ENCODE measurements at places on chromosomes 5 and 9.

DNA sequence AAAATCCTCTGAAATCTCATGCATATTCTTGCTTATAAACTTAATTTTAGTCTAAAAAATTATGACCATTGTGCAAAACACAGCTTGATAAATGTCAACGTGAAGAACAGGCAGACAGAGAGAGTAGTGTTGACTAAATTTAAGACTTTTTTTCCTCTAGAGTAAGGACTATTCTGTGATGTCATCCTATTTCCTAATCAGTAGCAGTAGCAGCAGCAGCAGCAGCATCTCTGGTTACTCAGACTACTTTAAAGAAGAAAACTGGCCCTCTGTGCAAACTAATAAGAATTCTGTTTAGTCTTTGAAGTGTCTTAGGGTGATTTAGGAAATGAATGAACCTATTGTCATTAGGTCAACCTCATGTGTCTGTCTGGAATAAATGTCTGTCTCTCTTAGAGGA lies 403.0 kb downstream of the HINT1 start:
- DNase-seq, result no peak

DNA sequence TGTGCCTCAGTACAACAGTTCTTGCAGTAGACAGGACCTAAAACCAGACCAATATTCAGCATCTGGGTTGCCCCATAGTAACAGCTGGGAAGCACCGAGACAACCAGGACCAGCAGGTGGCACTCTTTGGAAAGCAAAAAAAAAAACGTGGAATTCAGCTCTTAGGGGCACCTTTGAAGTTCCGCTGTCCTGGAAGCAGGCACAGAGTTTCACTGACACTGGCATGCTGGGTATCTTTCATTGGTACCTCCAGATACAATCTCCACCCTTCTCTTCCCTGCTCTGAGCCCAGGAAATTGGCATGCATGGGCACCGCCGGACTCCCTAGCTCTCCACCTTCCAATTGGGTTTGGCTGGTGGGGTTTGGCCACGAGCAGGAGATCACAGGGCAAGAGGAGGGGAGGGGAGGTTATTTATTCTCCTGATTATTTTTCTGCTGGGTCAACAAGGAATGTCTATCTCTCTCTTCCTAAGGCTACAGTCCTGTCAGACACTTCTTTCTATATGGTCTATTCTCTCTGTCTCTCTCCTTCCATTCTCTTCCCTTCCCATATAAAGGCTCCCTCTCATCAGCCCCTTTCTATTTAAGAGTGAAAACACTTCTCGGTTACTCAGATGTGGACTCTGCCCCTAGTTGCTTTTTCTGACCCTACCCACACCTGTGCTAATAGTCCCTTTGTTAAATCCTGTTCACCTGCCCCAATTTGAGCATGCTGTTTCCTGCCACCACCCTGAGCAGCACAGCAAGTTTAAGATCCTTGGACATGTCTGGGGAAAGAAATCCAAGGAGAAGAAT lies 1.9 kb upstream of the IDNK start:
- no peak for DNase-seq

GRCh38 chr9:111069183-111069582 lies 30.9 kb upstream of the LPAR1 start:
- DNase-seq, result no peak

DNA sequence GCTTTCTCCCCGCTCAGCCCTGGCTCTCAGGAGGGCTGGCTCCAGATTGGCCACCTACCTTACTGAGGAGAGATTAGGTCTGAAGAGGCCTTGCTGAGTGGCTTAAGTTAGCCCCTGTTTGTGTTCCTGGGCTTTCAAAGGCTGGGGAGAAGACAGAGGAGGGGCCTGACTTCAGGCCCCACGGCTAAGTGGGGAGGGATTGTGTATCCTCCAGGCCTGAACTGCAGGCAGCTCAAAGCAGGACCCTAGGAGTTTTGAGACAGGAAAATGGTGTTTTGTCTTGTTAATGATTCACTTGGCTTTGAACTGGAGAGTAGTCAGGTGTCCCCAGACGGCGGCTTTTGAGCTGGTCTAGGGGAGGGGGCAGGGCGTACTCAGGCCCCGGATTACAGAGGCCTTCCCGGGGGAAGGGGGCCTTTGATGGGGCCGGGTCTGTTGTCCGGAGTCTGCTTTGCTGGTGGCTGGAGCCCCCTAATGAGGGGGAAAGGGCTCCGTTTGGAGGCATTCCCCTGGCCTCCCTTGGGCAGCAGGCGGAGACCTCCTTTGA lies 162.0 kb upstream of the SMIM23 start:
- DNase-seq, result no peak

GRCh38 chr5:123278284-123278683 lies 144.9 kb downstream of the CEP120 start:
- no peak for DNase-seq

DNA sequence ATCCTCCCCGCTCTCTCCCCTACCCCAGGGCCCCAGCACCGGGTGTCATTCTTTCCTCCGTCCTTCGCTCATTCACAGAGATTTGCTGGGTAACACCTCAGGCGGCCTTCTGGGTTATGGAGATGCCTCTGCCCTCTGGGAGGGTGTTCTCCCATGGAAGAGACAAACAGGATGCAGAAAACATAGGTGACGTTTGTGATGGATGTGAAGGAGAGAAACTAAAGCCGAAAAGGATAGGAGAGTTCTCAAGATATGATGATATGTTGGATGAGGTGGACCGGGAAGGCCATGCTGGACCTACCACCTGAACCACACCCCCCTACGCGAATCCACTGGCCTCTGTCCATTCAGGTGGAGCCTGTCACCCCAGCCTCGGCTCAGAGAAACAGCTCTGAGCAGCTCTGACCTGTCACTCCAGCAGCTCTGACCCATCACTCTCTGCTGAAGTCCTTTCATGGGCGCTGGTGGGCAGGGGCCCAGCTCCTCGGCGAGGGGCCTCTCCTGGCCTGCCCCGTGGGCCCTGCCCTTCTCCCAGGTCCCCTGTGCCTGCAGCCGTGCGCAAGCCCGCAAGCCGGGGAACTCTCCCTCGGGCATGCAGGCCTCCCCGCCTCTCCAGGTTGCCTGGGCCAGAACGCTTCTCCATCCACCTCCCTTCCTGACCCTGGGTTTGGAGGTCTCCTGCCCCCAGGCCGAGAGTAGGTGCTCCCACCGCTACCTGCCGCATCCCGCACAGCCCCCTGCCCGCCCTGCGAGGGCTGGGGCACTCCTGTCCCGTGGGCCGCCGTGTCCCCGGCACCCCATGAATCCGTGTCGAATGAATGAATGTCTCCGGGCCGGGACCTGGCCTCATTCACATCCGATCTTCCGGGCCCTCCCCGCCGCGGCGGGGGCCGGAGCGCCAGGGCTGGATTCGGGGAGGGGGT lies 717 bp upstream of the NCS1 start:
- no peak for DNase-seq

GRCh38 chr5:157390551-157391297 lies 69.3 kb upstream of the NIPAL4 start:
- DNase-seq, result no peak

DNA sequence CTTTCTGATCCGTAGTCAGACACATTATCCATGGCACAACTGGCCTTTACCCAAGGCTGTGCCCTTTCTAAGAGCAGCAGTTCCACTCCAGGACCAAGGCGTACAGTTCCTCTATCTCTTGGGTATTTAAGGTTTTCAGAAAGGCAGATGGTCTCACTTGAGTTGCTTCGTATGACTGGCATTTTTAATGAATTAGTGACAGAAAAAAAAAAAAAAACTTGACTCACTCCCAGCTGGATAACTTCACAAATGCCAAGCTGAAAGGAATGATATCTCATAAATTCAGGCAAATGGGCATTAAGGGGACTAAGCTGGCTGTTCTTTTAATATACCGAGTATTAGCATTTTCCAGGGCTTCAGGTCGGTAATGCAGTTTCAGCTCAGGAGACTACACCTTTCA lies 60.7 kb downstream of the SLC24A2 start:
- DNase-seq, result no peak

- no peak for DNase-seq
Measured at GRCh38 chr9:128621730-128622455, 34.8 kb downstream of the DYNC2I2 start.

DNA sequence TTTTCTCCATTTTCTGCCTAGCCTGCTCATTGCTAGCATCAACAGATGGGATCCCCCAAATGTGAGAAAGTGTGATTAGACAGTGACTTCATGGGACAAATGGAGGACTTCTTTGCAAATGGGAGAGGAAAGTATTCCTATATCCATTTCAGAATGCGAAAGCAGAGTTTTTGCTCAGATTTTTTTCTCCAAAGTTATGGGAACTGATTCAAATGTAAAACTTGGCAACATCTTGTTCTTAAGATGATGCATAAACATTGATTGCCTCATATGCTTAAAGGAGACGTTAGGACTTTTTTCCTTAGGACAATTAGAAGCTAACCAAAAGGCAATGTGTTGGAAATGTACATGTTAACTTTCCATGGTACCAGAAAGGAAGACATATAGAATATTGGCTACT lies 704.3 kb upstream of the ZNF608 start:
- no peak for DNase-seq

GRCh38 chr5:44714871-44715561 lies 93.7 kb upstream of the MRPS30 start:
- no peak for DNase-seq

- no peak for DNase-seq
Measured at GRCh38 chr9:3330792-3331420, 194.9 kb downstream of the RFX3 start.

DNA sequence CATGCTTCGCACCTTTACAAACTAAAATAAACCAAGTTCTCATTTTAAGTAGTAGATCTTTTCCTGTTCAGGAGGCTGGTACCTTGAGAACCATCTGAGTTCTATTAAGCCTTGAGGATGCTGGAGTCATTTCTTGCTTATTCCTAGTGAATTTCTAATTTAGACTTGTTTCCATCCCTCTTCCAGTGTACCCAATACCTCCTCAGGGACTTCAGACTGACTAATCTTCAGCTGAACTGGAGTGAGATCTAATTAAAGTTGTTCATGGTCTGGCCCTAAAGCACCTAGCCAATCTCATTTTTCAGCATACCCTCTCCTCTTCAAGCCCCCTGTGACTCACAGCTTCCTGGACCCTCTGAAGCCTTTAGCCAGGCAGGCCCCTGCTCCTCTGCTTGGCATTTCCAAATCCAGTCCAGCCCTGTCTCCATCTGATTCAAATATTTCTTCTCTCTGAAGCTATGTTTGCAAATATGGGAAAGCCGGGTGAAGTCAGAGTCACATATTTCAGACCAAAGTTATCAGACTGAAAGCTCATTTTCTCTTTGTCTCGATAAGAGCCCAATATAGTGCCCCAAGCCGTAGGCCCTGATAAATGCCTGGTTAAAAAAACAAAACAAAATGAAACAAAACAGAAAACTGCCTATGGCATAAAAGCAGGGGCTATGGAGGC lies 19.4 kb upstream of the TNFSF15 start:
- no peak for DNase-seq

GRCh38 chr5:140007311-140007710 lies 35.8 kb downstream of the NRG2 start:
- no peak for DNase-seq

DNA sequence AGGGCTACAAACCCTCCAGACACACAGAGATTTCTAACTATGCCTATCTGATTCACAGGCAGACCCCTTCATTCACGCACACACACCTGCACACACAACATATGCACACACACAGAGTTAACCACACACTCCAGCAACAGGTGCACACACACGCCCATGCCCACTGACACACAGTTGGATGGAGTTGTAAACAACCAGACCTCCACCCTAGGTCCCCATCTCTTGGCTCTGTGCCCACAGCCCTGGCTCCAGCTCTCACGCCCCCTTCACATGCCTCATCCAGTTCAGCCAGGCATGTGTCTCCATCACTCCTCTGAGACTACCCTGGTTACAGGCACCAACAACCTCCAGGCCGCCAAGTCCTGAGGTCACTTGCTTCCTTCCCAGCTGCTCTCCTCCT lies 61.1 kb downstream of the PSD2 start:
- DNase-seq, result no peak

DNA sequence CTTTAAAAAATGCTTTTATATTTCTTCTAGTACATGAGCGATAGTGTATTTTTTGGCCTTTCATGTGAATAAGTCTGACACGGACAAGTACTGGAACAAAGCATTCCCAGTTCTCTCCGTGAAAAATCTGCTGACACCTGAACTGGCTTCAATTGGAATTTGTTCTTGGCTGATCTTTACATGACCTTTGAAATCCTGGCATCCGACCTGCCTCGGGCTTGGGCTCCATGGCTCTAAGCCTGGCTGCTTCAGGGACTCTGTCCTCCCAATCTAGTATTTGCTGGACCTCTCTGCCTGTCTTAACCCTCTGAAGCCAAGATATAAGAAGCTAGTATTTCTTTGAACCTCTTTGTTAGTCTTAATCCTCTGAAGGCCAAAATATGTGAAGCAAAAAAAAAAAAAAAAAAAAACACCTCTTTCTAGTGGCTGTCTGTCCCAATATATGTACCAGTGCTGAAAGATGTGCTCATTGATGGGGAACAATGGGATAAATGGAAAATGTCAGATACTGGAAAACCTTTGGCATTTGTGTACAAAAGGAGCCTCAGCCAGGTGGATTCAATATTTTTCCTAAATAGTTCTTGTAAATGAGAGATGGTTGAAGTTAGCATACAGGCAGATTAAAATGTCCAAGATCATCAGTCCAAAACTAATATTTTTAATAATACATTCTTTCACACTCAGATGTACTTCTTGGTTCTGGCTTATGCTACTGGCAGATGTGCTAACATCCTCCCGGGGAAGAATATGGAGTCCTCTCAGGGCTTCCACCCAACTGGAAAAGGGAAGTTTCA lies 470.6 kb downstream of the TUSC1 start:
- DNase-seq, result no peak

GRCh38 chr5:82918311-82919031 lies 158.7 kb downstream of the TMEM167A start:
- no peak for DNase-seq

GRCh38 chr5:7047511-7048261 lies 334.5 kb downstream of the TENT4A start:
- DNase-seq, result no peak

DNA sequence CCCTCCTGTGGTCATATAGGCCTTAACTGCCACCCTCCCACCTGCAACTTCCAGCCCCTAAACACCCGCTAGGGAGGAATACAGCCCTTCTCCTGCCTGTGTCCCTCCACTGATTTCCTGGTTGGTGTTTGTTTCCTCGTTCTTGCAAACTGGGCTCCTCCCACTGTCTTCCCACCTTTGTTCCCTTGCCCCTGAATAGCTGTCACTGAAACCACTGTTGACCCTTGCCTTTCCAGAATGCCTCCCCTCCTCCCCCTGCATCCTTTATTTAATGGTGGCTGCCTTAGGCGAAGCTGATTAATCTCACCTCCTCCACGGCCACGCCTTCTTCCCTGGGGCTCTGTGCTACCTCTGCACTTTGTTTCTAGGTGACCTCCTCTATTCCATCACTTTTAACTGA lies 626.7 kb downstream of the BNC2 start:
- no peak for DNase-seq

GRCh38 chr9:93709600-93710369 lies 133.4 kb downstream of the PHF2 start:
- DNase-seq, result no peak

Measured in activated naive CD4-positive, alpha-beta T cell (primary cell).